Cerebellum (tissue), 4 donors: ENCODE measurements at places on chromosomes 13 and 19.

- DNase-seq = no peak
These were observed 8.2 kb upstream of the NFIC start for GRCh38 chr19:3357992-3358688.

DNA sequence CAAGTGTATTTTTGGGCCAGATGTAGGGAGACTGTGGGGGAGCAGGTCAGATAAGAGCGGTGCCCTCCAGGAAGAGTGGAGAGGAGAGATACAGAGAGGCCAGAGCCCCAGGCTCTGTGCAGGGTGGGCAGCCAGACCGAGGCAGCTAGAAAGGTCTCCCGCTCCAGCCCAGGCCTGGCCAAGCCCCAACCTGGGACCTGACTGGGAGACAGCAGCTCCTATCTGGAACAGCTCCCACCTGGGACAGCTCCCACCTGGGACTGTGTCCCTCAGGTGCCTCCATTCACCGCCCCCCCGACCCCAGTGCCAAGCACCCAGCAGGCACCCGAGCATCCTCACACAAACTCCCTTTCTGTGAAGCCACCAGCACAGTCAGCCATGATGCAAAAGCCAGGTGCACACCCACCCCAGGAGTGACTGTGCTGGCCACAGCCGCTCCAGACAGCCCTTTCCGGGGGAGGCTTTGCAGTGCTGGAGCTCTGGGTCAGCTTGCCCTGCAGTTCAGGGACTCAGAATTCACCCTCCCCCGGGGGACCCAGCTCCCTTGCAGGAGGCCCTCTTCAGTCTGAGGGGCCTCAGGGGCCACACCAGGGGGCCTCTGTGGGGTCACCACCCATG, 2.1 kb upstream of the GRTP1 start:
- no peak for DNase-seq

DNA sequence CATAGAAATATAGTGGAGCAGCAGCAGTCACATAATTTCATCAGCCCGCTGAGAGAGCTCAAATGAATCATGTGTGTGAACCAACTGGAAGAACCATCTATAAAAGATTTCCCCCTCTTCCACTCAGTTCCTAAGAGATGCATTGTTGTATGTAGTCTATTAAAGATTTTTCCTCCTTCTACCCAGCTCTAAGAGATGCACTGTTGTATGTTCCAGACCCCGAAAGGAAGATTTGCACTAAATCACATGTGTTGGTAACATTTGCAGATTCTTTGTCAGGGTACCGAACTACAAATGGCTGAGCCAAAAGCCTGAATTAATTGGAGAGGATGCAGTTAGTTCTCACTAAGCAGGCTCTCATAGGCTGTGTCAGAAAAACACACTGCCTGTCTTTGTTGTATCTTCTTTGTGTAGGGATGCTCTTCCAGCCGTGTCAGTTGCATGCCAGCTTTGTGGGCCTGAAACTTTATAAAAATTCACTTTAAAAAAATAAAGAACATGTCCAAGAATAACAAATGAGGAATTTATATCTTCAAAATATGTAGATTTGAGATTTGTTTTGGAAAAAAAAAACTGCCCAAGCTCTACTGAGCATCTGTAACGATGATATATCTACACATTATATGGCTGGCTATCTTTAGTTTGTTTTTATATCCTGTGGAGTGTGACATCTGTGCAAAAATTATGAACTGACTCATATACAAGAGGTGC, 223.1 kb downstream of the MZT1 start:
- DNase-seq = peak; percentile 6

GRCh38 chr13:50599927-50600326, 243.6 kb downstream of the DLEU7 start:
- DNase-seq = peak; percentile 34

GRCh38 chr13:36549126-36549702, 116.9 kb downstream of the CCNA1 start:
- no peak for DNase-seq
